ENCODE measurements at places on chromosomes 1 and 21. TPM values are rescaled to one million over a fixed set of nuclear protein-coding genes. Genes with fewer than 3 reads are reported as not detected.

DNA sequence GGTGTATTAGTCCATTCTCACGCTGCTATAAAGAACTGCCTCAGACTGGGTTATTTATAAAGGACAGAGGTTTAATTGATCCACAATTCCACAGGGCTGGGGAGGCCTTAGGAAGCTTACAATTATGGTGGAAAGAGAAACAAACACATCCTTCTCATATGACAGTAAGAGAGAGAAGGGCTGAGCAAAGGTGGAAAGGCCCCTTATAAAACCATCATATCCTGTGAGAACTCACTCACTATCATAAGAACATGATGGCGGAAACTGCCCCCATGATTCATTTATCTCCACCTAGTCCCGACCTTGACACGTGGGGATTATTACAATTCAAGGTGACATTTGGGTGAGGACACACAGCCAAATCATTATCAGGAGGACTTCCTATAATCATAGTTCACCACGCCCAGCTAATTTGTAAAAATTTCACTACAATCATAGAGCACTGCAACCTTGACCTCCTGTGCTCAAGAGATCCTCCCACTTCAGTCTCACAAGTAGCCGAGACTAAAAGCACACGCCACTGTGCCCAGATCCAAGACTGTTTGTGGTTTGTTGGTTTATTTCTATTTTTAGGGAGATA, 164.9 kb downstream of the RERE start:
- DNase-seq = no peak

DNA sequence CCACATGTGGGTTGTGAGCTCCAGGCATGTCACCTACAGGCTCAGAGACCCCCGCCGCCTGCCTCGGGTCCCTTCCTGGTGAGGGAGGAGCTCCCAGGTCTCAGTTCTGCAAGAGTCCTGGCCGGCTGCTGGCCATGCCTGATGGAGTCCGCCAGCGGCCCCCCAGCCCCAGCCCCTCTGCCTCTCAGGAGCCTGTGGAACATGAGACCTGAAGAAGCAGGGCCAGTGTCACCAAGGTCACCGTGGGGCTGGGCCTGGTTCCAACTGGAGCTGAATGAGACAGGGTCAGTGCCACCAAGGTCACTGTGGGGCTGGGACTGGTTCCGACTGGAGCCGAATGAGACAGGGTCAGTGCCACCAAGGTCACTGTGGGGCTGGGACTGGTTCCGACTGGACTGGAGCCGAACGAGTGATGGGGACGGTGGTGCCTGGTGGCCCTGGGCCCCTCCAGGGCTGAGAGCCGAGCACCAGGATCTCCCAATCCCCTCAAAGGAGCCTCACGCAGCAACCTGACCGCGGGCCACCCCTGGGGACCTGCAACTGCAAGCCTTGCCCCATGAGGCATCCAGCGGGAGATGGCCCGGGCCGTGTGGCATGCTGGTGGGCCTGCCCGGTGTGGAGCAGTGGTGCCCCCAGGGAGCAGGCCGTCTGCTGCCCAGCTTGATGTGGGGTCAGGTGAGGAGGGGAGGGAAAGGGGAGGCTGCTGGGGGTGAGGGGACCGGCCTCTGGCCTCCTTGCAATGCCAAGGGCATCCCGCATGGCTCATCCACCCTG, 14.5 kb upstream of the PTTG1IP start:
- no peak for DNase-seq

- DNase-seq = no peak
These were observed 3.1 kb downstream of the MORN1 start for GRCh38 chr1:2388004-2388913.

- DNase-seq = no peak
These were observed 18.7 kb downstream of the TMEM50A start for GRCh38 chr1:25356848-25357247.

- DNase-seq = no peak
These were observed 33.3 kb downstream of the PIK3CD start for GRCh38 chr1:9684801-9685200.

GRCh38 chr1:117512728-117513321, 93.0 kb upstream of the TENT5C start:
- no peak for DNase-seq

DNA sequence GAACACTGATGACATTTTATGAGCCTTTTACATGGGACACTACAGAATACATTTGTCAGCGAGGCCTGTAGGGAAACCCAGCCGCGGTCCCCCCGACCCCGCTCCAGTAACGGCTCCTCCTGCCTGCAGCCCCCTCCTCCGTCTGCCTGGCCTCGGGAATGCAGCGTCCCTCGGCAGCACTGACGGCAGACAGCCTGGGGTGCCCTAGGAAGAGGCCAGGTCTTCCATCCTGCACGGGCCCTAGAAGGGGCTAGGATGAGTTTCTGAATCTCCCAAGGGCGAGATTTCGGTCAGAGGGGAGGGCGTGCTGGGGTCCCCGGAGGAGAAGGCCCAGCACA, 8.4 kb downstream of the SAMD11 start:
- DNase-seq = no peak

- DNase-seq = no peak
These were observed 149.7 kb downstream of the PGBD5 start for GRCh38 chr1:230276401-230276800.

- DNase-seq = no peak
These were observed 288.3 kb downstream of the TGFB2 start for GRCh38 chr1:218633238-218633988.

DNA sequence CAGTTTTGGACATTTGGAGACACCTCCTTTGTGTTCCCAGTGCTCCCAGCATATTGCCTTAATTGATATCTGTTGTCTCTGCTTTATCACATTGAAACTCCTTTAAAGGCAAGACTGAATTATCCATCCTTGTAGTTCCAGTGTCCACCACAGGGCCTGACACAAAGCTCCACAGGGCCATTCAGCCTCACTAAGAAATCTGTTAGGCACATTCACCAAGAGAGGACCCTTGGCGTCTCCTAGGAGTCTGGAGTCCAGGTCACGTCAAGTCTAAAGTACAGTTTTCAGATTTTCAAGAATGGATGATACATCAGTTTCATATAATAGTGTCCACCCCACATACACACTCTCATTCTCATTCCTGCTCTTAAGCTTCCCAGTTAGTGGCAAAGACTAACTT, 4.8 kb downstream of the ACP6 start:
- no peak for DNase-seq

DNA sequence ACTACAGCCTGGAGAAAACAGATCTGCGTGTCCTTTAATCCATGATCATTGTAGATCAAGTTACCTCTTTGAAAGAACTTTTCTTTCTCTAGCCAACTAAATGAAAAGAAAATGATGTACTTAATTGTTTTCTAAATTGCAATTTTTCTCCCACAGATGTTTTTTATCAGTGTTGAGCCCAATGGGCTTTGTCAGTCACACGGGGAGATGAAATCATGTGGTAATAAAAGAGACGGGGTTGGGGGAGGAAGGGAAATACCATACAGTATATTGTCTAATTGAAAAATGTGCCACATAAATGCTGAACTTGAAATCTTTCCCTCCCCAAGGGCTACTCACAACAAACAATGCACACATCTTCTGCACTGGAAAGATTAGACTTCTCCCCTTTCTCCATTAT, 58.4 kb downstream of the NTMT2 start:
- DNase-seq = no peak

- DNase-seq = no peak
These were observed 41.3 kb downstream of the LRRC71 start for GRCh38 chr1:156961709-156962108.

- no peak for DNase-seq
These were observed 21.4 kb upstream of the LBR start for GRCh38 chr1:225449261-225449660.

DNA sequence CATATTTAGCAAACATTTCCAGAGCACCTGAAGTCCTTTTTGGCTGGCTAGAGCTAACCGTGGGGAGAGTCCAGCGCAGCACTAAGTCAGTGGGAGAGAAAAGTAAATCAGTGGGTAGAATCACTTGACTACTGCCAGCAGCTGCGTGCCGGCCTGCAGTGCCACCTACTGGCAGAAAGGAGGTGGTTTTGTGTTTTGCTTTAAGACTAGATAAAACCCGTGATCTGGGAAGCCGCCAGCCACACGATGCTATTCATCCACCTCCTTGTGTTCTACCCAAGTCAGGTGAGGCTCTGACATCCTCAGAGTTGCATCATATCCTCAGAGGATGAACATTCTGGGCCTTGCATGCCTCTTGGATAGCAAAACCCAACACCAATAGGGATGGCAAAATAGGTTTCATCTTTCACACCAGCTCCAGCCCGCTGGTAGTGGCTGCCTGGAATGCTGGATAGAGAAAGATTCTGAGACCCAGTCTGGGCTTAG, 14.1 kb upstream of the HEYL start:
- no peak for DNase-seq

- DNase-seq = no peak
These were observed 487.0 kb upstream of the RGS18 start for GRCh38 chr1:191671236-191671635.

GRCh38 chr1:29202053-29202452, 20.4 kb upstream of the SRSF4 start:
- no peak for DNase-seq

- DNase-seq = no peak
These were observed 2.3 kb downstream of the RGS16 start for GRCh38 chr1:182601913-182602312.

DNA sequence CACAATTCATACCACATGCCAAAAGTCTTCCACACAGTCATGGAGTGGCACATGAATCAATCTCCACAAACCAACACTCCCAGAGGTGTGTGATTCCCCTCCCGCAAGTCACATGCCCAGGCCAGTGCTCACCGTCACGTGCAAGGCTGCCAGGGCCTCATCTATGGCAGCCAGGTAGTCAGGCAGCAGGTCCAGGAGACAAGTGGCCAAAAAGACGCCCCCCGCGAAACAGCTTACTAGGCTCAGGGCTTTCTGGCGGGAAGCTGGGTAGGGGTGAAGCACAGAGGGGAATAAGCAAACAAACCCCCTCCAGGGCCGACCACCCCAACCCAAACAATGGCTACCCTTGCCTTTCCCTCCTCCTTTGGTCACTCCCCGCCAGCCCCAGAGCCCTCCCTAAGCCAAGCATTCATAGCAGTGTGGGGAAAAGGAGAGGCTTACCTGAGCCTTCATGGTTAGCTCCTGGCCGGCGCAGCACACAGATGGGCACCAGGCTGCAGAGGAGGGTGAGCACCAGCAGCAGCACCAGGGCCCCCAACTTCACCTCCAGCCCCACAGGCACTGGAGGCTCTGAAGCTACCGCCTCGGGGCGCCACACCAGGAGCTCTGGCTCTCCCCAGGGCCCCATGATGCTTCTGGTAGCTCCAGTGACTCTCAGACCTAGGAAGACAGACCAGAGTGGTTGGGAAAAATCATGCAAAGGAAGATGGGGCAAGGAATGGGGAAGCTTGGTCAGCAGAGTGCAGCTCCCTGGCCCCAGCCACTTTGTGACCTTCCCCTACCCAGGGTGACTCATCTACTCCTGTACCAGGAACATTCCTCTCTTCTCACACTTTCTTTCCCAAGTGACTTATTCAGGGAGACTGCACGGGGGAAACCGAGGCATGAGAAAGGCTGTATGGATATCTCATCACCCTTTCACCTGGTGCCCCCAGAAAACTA, 978 bp downstream of the SLC39A1 start:
- no peak for DNase-seq

DNA sequence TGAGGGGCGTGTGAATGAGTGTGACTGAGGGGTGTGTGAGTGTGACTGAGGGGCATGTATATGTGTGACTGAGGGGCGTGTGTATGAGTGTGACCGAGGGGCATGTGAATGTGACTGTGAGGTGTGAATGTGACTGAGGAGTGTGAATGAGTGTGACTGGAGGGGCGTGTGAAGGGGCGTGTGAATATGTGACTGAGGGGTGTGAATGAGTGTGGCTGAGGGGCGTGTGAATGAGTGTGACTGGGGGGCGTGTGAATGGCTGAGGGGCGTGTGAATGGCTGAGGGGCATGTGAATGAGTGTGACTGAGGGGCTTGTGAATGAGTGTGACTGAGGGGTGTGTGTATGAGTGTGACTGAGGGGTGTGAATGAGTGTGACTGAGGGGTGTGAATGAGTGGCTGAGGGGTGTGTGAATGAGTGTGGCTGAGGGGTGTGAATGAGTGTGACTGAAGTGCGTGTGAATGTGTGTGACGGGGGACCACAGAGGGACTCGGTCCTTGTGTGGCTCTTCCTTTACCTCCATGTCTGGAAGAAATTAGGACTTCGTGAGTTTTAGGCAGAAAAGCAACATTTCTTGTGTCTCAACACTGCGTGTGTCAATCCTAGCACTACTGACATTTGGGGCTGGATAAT, 105.8 kb downstream of the GLIS1 start:
- no peak for DNase-seq

GRCh38 chr1:15046487-15047165, 106.9 kb upstream of the TMEM51 start:
- DNase-seq = peak; percentile 65

- no peak for DNase-seq
These were observed 289.7 kb downstream of the TM2D1 start for GRCh38 chr1:61435226-61435625.

GRCh38 chr1:158026651-158027050, 33.2 kb downstream of the KIRREL1 start:
- no peak for DNase-seq

DNA sequence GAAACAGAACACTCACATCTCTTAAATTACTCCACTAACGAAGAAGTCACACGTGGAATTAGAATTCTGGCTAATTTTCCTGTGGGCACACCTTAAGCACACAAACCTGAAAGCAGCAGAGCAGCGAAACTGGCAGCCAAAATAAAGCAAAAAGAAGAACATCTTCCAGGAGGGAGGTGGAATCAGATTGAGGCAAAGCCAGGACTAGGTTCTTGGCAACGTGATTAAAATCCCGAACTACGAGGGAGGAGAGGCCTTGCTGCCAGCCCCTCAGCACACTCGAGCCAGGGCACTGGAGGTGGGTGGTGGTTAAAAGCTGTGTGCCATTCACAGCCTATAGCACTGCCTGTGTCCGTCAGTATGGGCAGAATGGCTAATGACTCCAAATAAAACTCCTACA, 58.0 kb downstream of the HIVEP3 start:
- DNase-seq = no peak

DNA sequence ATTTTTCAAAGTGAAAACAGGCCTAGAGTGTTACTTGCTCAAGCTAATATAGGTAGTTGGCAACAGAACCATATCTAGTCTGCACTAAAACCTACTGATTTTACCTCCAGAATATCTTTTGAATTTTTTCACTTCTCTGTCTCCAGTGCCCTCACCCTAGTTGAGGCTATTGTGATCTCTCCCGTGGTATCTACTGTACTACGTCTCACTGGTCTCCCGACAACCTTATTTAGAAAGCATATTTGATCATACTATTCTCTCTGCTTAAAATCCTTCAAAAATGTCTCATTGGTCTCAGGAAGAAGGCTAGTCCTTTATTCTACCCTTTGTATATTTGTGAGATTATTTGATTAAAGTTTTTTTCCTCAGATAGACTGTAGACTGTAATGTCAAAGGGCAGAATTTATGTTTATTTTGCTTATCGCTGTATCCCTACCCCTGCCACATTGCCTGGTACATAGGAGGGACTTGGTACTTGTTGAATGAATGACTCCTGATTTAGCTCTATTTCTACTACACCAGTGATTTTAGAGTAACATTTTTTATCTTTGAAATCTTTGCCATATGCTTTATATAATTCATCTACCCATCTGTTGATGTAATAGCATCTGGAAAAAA, 135.5 kb upstream of the KIAA1614 start:
- no peak for DNase-seq

Gene ELF3
- polyA plus RNA-seq = 39.6 TPM

Gene KCNA10
- polyA plus RNA-seq = not detected

Gene SEMA4A
- polyA plus RNA-seq = 19.9 TPM

Gene IL23R
- polyA plus RNA-seq = 0.06 TPM

Gene MTMR11
- polyA plus RNA-seq = 36.6 TPM

Gene TCP10L
- polyA plus RNA-seq = 1.2 TPM

Gene OSCP1
- 21.1 TPM for polyA plus RNA-seq

Gene SUSD4
- 19.4 TPM for polyA plus RNA-seq

Gene LIN28A
- polyA plus RNA-seq = 0.06 TPM

Gene INSRR
- 1.3 TPM for polyA plus RNA-seq

Gene KCNJ9
- polyA plus RNA-seq = 0.08 TPM

Measured in right renal cortex interstitium (tissue), 3 donors.